Cortex of kidney (tissue), 1 donor: ENCODE measurements at places on chromosomes 4 and X.

- DNase-seq = no peak
Observed at GRCh38 chrX:129632443-129632842, 22.3 kb downstream of the APLN start.

DNA sequence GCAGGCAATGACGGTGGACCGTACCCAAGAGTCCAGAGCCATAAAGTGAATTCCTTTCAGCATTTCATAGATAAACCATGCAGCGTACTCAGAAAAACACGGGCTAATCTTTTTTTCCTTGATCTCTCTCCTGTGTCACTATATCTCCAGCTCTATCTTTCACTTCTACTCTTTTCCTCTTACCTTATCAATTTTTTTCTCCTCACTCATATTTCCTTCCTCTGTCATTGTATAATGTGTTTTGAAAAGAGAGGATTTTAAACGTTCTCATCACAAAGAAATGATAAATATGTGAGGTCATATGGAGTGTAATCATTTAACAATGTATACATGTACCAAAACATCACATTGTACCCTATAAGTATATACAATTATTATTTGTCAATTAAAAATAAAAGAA, 176.5 kb downstream of the CPE start:
- DNase-seq = no peak

DNA sequence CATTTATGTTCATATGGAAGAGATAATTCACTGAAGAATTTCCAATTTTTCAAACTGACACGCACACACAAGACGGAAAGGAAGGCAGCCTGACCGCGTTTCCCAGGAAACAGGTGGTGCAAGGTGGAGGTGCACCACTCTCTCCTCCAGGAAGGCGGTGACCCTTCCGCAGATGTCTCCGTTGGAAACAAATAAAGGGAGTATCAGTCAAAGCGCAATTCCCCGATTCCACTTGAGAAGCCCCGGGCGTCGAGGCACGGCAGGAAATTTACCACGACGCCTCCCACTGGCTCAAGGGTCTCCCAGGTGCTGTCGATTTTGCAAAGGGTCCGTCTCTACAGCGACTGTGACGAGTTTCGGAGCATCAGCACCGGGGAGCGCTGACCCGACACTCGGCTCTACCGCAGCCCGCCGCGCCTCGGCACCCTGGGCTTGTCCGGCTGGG, 770 bp upstream of the TIGD2 start:
- no peak for DNase-seq

DNA sequence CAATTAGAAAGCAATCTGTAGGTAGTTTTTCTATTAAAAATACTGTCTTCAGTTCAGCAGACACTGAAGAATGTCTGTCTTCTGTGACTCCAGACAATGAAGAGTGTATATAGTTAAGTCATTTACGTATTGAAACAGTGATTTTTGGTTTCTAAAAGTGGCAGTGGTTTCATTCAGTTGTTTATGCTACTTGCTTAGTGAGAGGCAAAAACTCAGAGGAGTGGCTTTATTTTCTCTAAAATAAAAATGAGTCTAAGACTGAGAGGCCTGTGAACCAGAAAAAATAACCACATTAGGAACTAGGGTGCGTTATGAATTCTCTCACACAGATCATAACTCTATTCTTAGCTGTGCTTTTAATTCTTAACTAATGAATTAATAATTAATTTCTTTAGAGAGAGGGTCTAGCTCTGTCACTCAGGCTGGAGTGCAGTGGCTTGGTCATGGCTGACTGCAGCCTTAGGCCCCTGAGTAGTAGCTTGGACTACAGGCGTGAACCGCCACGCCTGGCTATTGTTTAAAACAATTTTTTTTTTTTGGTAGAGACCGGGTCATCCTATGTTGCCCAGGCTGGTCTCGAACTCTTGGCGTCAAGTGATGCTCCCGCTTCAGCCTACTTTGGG, 31.4 kb downstream of the FREM3 start:
- no peak for DNase-seq

DNA sequence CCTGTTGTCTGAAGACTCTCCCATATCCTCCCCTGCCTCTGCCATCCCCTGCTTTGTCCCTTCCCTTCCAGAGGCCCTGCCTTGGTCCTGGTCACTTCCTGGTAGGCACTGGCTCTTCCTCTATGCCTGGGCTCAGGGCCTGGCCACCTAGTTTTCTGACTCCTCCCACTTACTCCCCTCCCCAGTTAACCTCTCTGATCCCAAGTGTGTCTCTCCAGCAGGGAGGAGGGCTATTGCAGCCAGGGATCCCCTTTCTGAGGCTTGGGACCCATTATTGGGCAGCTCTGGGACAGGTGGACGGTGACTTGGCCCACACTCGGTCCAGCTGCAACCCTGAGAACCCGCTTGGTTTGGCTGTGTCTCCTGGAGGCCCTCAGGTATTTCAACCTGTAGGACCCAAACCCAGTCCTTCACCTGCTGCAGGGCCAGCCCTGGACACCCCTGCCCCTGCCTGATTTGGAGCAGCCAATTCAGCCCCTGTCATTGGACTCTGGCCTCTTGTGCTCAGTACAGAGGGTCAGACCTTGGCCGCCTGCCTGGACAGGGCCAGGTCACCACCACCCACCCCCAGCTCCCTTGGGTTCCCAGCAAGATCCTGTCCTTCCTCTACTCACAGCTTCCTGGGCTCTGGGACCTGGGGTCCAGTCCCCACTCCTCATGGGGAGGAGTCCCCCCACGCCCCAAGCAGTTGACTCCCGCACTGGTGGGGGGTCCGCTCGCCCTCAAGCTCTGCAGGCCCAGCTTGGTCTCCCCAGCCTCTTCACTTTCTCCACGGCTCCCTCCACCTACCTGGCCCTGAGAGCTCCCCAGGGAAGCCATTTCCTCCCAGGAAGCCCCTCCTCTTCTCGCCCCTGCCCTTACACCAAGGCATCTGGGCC, 1.1 kb upstream of the SH3BP2 start:
- no peak for DNase-seq

GRCh38 chr4:78312989-78313753, 238.4 kb upstream of the ANXA3 start:
- no peak for DNase-seq

GRCh38 chrX:74505437-74505836, 84.1 kb downstream of the SLC16A2 start:
- DNase-seq = no peak

DNA sequence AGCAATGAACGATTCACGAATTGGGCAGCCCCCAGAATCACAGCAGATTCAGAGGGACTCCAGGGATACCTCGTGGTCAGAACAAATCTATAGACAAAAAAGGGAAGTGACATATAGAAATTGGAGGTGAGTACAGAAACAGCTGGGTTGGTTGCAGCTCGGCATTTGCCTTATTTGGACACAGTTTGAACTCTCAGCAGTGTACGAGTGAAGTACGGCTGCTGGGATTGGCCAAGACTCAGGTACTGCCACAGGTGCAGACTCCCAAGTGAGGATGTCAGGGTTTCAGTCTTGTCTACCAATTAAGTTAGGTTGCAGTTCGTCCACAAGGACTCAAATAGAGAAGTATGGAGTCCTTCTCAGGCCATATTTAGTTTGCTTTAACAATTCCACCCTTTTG, 28.2 kb downstream of the HTT-AS start:
- no peak for DNase-seq

- DNase-seq = no peak
Observed at GRCh38 chr4:113350576-113350975, 301.1 kb downstream of the ANK2 start.

GRCh38 chrX:40922307-40922706, 162.9 kb upstream of the USP9X start:
- DNase-seq = no peak

DNA sequence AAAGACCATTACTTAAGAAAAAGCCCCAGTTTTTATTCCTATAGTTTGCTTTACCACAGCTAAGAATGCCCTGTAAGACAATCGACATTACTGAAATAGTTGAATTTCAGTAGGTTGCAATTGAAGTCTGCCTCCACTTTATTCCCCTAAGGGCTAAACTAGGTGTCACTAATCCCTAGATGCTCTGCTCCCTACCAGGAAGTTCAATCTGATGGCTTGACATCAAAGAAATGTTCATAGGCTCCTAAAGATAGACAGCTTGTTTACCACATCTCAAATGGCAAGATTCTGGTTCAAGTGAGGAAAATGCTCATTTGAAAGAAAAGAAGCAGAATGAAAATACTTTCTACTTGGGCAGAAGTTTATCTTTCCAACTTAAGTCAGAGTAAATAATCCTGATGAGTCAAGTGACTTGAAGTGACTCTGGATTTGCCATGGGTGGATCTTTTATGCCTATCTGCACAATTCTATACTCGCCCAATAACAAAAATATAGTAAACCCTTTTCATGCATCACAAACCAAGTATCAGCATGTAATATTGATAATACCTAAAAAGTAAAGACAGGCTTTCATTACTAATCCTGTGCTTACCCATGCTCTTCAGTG, 117.2 kb downstream of the SH3RF1 start:
- DNase-seq = no peak

- DNase-seq = no peak
Observed at GRCh38 chrX:110509755-110510532, 151.3 kb downstream of the RTL9 start.
